Activated CD8-positive, alpha-beta memory T cell treated with anti-CD3 and anti-CD28 coated beads for 4 hours (primary cell): ENCODE measurements at places on chromosomes 11 and 22.

- DNase-seq: no peak
These were observed 5.5 kb downstream of the HRAS start for GRCh38 chr11:529728-530411.

GRCh38 chr11:60170566-60170965, 12.3 kb downstream of the MS4A6A start:
- DNase-seq: no peak

GRCh38 chr22:30292069-30292970, 3.0 kb upstream of the CASTOR1 start:
- no peak for DNase-seq

GRCh38 chr11:6542727-6543126, 45.6 kb downstream of the DNHD1 start:
- no peak for DNase-seq

GRCh38 chr22:41940832-41941765, 5.9 kb downstream of the CENPM start:
- DNase-seq: peak; percentile 66

DNA sequence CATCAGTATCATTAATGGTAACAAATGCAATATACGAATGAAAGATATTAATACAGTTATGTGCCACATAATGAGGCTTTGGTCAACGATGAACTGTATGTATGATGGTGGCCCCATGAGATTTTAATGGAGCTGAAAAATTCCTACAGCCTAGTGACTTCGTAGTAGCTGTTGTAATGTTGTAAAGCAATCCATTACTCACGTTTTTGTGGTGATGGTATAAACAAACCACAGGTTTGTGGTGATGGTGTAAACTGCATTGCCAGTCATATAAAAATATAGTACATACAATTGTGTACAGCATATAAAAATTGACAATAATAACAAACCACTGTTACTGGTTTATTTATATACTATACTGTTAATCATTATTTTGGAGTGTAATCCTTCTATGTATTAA, 27.4 kb upstream of the GRIA4 start:
- DNase-seq: no peak

GRCh38 chr11:67120456-67120855, 1.4 kb downstream of the KDM2A start:
- no peak for DNase-seq

DNA sequence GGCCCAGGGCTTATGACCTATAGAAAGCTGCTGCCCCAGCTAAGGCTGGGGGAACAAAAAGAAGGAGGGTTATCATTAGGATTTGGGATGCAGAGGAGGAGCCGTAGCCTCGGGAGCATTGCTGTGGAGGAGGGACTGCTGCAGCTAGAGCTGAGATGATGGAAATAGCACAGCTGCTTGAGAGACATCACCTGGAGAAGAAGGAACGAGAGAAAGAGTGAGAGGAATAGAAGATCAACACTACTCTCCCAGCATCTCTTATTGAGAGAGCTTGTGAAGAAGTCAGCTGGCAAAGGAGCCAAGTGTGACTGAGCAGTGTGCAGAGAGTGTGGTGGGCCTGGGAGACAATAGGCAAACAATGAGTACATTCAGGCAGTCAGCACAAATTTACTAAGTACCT, 100.7 kb upstream of the PLET1 start:
- no peak for DNase-seq

DNA sequence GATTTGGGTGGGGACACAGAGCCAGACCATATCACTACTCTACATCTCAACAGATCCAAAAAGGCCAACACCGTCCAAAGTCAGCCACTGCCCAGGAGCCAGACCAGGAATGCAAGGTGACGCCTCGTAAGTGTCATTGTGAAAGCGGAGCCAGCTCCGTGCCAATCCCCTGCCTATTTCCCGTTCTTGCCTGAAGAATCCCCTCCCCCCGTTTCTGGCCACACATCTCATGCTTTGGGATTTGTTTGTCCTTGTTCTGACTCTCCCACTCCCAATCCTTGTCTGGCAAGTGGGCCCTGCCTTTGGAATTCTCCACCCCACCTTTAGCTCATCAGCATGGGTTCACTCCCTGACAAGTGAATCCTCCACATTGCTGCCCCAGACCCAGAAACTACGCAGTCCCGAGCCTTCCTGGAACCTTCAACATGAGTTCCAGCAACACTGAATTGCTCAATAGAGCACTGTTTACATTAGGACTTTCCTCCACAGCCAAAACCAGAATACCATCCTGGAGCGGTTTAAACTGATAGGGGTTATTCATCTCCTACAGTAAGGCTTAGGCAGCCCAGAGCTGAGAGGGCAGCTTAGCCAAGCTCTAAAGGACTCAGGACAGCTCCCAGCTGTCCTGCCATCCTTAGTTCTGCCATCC, 6.0 kb upstream of the SLC35C1 start:
- DNase-seq: no peak

DNA sequence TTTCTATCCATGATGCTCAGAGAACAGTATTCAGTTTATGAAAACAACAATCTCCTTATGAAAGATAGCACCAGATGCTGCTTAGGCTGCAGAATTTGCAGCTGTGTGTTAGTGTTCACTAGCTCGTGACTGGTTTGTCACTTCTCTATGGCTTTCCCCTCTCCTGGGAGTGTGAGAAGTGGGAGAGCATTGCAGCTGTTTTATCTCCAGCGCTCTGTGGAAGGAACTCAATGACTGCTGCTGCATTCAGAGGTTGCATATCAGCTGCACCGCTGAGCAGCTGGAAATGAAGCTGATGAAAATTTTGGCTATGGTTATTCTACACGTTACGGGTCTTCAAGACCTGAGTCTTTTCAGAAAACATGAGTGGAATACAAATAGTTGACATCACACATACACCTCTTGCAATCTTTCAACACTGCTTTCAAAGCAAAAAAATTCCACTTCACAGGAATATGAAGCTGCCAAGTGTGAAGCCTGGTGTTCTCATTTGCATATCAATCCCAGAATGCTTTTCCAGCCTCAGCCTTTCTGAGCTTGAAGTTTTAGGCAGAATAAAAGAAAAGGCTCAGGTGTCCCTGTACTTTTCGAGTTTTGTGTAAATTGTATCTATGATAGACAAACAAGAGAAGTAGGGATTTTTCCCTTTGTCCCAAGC, 149.3 kb upstream of the DDI1 start:
- no peak for DNase-seq

- DNase-seq: no peak
These were observed at the start of gene SOX6 for GRCh38 chr11:16356057-16356760. Gene SOX6, minus strand, starts transcription at chr11:16356546. Its CDS starts 15,298 bp downstream, at chr11:16341248.

DNA sequence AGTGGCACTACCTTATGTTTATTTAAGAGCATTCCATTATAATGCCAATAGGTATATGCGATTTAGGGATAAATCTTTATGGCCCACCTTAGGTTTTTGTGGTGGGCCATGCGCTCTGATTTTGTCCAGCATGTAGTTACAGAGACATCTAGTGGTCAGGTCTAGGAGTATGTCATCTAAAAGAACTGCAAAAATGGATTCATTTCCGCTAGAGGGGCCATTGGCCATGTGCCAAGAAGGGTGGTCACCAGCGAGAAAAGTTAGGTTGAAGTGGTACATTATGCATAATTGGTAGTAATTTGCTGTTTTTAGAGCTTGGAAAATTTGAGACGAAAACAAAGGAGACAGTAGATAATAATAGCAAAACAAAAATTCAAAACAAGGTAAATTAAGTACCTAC, 27.7 kb downstream of the LRRC4C start:
- DNase-seq: no peak
